AG09319 (cell line): ENCODE measurements at places on chromosomes 1 and 21.
A peak's percentile ranks its signal among the peaks of the same experiment; 100 is the strongest.

DNA sequence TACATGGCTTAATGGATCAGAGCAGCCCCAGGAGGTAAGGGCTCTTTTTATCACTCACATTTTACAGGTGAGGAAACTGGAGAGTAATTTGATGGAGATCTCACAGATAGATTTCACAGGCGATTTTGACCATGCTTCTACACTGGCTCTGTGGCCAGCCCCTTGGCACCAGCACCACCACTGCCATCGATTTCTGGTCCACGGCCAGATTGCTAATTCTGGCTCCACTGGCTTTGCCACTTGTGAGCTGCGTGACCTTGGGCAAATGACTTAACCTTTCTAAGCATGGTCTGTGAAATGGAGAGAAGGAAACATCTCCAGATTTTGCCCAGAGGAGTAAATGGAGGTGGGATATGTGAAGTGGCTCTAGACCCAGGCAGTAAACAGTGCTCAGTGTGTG lies 32.6 kb downstream of the KCNC4 start:
- DNase-seq = no peak

- DNase-seq = peak; percentile 90
Measured at GRCh38 chr1:37945743-37946702, 830 bp downstream of the INPP5B start.

DNA sequence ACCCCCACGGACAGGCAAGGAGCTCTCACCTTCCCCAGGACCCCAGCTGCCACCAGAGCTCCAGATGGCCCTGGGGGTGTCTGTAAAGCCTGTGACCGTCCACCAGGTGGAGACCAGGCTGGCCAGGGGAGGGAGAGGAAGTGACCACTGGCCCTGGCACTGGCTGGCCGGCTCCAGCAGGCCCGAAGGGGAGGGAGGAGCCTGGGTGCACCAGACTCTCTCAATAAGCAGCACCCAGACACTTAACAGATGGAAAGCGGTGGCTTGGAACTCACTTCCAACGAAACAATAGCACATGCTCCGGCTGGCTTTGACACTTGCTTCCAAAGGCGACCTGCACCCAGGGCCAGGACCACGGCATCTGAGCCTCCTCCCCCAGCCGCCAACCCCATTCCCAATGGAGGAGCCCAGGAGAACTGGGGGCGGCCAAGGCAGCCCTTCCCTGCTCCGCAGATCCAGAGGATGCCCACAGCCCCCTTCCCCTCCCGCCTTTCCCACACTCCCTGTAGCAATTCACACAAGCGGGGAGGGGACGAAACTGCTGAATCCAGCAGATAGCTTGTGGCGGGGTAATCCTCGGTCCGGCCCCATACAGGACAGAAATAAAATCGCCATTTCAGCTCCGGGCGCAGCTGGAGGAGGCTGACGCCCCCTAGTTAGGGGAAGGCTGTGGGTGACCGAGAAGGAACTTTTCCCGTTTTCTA lies 742 bp upstream of the PDE9A start:
- no peak for DNase-seq

DNA sequence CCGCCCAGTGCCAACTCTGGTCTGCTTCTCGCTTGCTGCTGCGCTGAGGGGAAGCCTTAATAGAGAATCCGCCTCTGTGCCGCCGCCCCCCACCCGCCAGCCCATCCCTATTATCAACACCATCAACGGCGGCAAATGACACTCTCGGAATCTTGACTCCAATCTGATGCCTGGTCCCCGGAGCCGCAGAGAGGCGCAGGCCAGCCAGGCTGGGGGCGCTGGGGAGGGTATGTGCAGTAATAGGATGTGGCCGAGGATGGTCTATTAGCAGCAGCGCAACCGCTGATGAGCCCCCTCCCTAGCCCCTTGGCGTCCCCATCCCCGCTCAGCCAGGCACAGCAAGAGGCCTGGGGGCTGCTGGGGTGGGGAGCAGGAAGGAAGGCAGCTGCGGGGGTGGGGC lies 15.1 kb upstream of the DMBX1 start:
- no peak for DNase-seq

DNA sequence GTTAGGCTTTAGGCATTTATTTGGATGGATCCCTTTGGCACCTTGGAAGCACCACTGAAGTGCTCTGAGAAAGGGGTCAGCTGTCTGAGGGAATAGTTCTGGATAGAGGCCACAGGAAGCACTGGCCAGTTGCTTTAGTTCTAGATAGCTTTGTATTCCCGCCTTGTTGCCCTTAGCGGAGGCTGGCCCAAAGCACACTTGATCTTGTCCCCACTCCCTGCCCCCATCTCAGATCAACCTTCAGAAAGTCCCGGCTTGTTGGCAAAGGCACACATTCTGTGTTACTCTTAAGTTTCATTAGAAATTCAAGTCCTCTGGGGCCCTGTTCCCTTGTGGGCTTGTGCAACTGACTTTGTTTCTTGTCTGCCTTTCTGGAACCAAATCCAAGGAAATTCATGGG lies 15.2 kb upstream of the NBL1 start:
- no peak for DNase-seq

DNA sequence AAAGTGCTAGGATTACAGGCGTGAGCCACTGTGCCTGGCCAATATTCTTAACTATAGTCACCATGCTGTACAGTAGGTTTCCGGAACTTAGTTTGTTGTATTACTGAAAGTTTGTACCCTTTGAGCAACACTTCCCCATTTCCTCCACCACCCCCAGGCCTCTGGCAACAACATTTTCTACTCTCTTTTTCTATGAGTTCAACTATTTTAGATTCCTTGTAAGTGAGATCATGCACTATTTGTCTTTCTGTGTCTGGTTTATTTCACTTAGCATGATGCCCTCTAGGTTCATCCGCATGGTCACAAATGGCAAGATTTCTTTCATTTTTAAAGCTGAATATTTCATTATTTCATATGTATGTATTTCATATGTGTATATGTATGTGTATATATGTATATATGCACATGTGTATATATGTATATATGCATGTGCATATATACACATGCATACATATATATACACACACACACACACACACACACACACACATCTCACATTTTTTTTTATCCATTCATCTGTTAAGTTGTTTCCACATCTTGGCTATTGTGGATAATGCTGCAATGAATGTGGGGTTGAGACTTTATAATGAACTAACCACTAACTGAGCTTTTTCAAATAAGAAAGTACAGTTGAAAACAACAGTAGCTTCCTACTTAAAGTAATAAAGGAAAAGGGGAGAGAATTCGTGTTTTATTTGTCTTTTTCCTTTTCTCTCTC lies 256.8 kb upstream of the C1orf105 start:
- no peak for DNase-seq

DNA sequence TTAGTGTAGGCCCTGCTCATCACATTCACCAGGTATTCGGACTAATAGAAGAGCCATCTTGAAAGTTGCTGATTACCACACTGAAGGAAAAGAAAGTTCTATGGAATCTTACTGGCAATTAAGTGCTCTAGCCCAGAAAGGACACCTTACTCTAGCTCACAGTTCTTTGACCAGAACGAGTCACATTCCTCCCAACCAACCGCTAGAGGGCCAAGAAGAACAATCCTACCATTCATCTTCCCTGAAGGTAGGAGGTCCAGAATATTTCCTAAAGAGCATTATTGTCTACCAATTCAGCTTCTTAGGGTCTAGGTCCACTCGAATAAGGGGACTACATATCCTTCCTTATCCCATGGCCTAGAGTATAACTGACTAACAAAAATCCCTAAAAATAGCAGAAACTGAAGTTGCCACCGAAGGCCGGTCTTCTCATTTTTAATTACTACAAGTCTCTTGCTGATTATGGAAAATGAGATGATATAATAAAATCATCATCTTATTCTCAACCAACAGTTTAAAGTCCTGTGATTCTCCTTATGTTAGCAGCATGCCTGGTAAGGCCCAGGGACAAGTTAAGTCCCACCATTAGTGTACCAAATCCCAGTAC lies 2.7 kb upstream of the FMO1 start:
- no peak for DNase-seq

DNA sequence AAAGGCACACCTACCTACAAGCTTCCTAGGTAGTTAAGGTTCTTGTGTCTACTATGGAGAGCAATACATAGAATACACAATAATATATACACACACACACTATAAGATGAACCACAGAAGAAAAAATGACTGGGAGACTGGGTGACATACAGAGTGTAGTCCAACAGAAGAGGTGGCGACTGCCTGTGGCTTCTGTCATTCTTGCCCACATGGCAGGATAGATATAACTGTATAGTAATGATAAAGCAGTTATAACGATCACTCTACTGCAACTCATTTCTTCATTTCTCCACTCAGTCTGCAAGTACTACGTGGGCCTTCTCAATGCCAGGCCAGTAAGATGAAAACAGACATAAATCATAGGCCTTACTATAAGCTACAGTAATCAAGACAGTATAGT lies 113.8 kb upstream of the EDN2 start:
- no peak for DNase-seq

DNA sequence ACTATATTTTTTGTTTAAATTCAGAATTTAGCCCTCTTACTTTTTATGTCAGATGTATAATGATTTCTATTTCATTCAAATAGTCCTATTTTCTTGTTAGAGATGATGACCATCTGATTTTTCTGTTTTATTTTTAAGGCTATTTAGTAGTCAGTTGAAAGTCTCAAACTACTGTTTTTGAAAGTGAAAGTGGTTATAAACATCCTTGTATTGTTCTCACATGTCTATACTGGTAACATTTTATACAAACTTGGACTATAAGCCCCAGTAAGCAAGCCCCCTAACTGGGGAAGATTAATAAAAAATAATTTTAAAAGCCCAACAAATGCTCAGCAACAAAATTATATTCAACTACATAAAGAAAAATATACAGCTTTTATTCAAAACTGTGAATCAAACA lies 271.3 kb upstream of the RGS18 start:
- no peak for DNase-seq

DNA sequence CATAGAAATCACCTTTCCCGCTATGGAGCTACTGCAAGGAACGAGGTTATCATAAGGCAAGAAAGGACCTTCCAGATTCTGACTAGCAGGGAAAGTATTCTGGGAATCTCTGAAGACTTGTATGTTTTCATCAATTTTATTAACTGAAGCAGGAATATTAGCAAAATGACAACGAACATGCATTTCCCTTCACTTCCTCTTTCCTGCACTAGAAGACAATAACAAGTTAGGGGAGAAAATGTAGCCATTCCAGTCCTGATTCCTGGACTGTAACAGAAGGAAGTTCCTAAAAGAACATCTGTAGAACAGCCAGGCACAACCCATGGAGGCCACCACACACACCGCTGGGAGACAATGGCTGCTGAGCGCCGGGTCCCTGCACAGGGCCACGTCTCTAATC lies 106.8 kb downstream of the RAVER2 start:
- no peak for DNase-seq

DNA sequence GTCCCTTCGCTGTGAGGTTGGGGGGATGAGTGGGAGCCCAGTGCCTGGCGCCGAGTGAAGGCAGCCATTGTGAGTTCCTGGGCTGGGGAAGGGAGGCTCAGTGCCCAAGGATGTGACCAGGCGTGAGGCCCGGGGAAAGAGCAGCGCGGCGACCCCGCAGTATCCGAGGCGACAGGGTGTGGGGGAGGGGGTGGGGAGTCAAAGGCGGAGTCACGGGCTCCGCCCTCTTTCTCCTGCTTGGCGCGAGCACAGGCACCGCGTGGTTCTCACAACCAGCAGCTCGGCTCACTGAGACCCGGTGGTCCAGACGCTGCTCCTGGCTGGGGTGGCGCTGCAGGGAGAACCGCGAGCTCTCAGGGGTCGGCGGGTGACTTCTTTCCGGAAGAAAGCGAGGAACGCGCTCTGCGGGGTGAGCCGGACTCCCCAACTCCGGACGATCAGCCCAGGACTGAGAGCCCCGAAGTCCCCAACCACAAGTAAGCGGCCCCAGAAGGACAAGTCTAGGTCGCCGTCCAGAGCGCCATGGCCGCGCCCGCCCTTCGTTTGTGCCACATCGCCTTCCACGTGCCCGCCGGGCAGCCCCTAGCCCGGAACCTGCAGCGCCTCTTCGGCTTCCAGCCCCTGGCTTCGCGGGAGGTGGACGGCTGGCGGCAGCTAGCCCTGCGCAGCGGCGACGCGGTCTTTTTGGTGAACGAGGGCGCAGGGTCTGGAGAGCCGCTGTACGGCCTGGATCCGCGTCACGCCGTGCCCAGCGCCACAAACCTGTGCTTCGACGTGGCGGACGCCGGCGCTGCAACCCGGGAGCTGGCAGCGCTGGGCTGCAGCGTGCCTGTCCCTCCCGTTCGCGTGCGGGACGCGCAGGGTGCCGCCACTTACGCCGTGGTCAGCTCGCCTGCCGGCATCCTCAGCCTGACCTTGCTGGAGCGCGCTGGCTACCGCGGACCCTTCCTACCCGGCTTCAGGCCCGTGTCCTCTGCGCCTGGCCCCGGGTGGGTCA lies at the start of gene HPDL:
Gene HPDL (plus strand): TSS at position 269 of the 997 bp plus-strand sequence. CDS start 254 bp downstream, at position 523.
- no peak for DNase-seq

DNA sequence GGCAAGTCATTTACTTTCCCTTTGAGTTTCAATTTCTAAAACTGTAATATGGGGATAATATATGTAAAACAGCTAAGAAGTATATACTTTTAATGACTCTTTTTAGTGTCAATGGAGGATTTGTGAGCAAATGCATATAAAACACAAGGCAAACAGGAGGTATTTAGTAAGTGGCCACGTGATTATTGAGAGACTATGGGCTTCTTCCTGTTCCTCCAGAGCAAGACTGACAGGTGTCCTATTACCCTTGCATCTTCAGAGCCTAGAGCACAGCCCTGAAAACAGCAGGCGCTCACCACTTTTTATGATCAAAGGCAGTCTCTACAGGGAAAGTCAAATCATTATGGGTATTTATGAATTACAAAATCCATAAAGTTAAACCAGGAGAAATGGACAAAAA lies 941 bp upstream of the ROR1 start:
- no peak for DNase-seq

GRCh38 chr21:31520561-31521098 lies 138.9 kb upstream of the SOD1 start:
- DNase-seq = no peak

DNA sequence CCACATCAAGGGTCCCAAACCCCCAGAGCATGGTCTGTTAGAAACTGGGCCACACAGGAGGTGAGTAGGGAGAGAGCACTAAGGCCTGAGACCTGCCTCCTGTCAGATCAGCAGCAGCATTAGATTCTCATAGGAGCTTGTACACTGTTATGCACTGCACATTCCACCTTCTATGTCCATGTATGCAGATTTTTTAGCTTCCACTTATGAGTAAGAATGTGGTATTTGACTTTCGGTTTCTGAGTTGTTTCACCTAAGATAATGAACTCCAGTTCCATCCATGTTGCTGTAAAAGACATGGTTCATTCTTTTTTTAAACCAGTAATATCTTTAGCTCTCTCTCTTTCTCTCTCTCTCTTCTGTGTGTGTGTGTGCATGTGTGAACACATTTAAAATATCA lies 663 bp upstream of the GBP6 start:
- DNase-seq = no peak

GRCh38 chr21:17611414-17612022 lies 1.2 kb downstream of the BTG3 start:
- peak; percentile 67 for DNase-seq

- DNase-seq = no peak
Measured at GRCh38 chr1:226047495-226047894, 15.0 kb upstream of the H3-3A start.
